ENCODE measurements at places on chromosomes 16 and 17.

- DNase-seq: no peak
Observed at GRCh38 chr16:51544851-51545467, 393.9 kb upstream of the SALL1 start.

DNA sequence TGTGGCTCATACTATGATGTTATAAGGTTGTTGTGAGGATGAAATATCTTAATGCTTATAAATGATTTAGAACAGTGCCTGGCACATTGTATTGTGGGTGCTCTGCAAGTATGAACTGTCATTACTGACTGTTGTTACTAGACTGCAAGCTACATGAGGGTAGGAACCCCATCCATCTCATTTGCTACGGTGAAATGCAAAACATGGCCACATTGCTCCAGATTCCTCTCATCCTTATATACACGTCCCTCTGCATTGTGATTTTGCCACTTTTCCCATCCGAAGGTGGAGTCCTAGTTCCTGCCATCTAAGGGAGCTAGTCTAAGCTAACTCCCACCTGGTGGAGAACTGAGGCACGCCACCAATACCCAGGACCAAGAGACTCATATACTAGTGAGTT lies 29.8 kb downstream of the HSBP1 start:
- no peak for DNase-seq

DNA sequence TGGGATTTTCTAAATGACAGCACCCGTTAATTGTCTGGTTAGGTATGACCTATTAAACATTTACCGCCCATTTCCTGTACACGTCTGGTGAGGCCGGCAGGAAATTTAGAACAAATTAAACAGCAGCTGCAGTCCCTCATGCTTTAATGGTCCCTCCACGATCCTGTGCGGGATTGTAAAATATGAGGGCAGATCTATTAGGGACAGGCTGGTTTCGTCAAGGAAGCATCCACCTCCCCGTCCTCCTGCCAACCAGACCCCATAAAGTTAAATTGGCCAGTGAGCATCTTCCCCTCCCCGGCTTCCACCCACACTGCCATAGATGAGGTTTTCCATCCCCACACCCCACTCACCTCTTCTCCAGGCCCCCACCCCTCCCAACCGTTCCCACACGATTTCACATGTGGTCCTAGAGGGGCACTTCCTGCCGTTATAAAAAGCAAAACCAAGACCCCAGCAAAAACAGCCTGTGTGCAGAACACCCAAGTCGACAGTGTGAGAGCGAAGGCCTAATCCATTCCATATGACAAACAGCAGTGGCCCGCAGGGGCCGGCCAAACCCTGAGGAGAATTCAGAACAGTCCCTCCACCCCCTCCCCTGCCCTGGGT lies 331.9 kb downstream of the FOXL1 start:
- DNase-seq: no peak

DNA sequence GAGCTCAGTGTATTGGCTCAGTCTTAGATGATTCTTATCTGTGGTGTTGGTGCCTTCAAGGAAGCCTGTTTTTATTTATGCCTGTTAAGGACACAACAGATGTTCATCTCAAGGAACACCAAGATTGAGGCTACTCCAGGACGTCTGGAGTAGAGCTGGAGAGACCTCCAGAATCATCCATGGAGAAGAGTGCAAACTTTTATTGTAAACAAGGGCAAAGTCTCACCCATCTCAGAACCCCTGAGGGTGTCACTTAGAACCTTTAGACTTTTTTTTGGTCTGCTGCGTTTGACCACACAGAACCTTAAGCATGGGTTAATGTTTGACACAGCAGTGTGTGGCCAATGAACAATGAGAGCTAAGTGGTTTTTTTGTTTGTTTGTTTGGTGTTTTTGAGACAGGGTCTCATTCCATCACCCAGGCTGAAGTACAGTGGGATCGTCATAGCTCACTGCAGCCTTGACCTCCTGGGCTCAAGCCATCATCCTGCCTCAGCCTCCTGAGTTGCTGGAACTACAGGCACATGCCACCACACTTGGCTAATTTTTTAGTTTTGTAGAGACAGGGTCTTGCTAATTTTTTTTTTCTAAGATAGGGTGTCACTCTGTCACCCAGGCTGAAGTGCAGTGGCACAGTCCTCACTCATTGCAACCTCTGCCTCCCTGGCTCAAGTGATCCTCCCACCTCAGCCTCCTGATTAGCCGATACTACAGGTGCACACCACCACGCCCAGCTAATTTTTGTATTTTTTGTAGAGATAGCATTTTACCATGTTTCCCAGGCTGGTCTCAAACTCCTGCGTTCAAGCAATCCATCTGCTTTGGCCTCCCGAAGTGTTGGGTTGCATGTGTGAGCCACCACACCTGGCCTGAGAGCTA lies 16.3 kb downstream of the SLC47A1 start:
- no peak for DNase-seq

GRCh38 chr17:31318298-31318801 lies 3.1 kb downstream of the EVI2A start:
- no peak for DNase-seq

- no peak for DNase-seq
Observed at GRCh38 chr17:10842658-10843057, 4.8 kb upstream of the PIRT start.

DNA sequence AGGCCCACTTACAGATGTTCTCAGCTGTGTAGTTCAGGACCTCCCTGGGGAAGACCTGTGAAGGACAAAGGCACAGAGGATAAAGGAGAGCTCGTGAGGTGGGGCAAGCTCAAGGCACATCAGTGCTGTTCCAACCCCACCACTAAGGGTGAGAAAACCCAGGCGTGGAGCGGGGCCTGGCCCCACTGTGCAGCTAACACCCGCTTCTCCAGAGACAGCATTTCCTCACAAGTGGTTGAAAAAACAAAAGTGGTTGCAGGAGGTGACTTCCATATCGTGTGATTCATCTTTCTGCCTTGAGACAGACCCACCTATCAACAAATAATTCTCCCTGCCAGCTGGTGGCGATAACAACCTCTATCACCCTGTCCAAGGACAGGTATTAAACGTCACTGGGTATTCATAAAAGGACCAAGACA lies 30.0 kb downstream of the SNN start:
- DNase-seq: peak; percentile 51

DNA sequence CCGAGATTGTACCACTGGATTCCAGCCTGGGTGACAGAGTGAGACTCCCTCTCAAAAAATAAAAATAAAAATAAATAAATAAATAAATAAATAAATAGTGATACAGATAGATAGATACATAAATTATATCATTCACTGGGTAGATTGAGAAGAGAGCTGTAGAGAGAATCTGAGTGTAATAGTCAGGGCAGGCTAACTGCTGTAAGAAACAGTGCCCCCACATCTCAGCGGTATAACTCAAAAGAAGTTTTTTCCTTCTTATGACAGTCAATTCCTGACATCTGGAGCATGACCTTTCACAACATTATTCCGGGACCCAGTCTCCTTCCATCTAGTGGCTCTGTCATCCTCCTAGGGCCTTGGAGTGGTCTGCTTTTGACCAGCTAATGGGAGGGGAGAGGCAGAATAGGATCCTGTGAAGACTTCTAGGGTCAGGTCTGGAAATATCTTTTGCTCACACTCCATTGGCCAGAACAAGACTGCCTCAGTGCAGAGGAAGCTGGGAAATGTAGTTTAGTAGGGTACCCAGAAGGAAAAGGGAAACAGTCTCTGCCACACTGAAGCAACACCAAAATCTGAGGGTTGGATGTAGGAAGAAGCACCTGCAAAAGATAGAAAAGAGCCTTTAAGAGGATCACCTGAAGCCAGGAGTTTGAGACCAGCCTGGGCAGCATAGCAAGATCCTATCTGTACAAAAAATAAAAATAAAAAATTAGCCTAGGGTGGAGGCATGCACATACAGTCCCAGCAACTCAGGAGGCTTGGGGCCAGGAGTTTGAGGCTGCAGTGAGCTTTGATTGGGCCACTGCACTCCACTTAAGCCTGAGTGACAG lies 3.0 kb upstream of the QPRT start:
- no peak for DNase-seq

GRCh38 chr17:79950306-79950705 lies 85.4 kb downstream of the TBC1D16 start:
- no peak for DNase-seq

DNA sequence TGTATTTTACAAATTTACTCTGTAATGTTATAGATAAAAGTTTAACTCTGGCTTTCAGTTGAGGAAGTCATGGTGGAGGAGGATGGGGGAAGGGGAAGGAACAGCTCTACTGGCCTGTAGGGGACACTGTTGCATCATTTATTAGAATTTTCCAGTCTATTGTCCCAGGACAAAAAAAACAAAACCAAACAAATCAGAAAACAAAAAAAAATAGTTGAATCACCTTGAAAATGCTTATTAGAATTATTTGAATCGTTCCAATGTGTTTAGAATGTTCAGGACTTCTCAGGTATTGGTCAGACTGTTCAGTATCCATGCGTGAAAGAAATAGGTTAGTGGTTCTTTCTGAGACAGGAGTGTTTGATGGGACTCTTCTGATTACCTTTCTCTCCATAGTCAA lies 242.0 kb downstream of the FTO start:
- peak; percentile 34 for DNase-seq

DNA sequence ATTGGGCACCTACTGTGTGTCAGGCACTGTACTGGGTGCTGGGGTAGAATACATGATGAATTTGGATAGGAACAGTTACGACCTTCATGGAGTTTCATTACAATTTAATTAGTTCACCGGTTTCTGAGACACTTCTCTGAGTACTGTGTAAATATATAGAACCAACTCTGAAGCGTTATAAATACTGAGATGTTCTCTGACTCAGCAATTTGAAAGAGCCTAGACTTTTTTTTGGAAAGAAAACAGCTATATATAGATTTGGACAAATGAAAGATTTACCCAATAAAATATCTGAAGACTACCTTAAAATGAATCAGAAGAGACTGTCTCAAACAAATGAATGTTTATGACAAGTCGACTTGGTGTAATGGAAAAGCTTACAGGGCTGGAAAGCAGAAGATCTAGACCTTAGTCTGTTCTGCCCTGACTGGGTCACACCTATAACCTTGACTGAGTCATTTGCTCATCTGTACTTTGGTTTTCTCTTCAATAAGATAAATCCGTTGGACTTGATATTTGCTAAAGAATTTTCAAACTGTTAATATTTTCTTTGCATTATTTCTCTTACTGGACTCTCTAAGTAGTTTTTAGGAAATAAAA lies 4.6 kb upstream of the GAN start:
- DNase-seq: no peak

DNA sequence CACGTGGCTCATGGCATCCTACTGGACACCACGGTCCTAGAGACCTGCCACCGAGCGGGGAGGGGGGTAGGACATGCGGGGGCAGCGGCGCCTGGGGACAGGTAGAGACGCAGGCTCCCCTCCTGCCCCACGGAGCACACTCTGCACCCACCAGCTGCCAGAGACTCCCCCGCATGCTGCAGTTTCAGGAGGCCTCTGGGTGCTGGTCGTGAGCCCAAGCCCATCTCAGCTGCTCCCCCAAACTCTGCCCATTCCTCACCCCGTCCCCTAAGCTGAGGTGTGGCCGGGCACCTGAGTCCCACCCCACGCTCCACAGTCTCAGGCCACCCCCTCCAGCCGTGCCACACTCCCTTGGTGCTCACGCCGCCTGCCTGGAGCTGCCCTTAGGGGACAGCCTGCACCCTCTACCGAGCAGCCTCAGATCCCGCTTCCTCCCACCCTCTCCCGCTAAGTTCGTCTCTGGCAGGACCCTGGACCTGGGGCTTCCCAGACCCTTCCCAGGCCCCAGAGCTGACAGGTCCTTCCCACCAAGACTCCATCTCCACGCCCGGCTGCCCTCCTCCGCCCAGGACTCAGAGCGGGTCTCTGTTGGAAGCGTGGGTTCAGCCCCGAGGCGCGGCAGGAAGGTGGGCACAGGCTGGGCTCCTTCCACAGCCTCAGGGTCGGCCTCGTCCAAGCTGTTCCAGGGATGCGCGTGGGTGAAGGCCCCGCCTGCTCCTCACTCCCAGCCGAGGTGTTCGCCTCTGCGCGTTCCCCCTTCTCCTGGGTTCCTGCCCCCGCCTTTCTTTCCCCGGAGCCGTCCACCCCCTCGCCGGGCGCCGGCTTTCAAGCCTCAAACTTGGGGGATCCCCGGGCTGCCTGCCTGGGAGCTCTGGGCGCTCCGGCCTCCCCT lies 1.3 kb downstream of the RAB40B start:
- DNase-seq: no peak

DNA sequence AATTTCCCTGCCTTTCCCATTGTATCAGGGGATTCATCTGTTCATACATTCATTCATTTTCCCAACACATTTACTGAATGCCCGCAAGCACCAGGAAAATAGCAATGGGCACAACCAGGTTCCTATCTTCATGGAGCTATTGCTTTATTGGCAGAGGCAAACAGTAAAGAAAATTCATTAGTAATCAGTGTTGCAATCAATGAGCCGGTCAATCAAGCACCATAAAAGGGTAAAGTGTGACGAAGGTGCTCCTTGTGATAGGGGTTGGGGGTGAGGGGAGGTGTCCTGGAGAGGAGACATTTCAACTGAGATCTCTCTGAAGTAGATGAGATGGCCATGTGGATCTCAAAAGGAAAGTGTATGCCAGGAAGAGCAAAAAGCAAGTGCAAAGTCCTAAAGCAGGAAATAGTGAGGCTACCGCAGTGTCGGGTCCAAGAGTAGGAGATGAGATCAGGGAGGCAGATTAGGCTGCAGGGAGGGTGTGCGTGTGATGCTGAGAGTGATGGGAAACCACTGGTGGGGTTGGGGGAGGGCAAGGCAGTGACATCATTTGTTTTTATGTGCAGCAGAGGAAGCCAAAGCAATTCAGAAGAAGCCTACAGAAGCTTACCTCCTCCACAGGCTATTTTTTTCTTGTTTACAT lies 28.4 kb downstream of the CDH13 start:
- DNase-seq: peak; percentile 96

GRCh38 chr17:7383742-7384488 lies 3.0 kb downstream of the TNK1 start:
- no peak for DNase-seq

DNA sequence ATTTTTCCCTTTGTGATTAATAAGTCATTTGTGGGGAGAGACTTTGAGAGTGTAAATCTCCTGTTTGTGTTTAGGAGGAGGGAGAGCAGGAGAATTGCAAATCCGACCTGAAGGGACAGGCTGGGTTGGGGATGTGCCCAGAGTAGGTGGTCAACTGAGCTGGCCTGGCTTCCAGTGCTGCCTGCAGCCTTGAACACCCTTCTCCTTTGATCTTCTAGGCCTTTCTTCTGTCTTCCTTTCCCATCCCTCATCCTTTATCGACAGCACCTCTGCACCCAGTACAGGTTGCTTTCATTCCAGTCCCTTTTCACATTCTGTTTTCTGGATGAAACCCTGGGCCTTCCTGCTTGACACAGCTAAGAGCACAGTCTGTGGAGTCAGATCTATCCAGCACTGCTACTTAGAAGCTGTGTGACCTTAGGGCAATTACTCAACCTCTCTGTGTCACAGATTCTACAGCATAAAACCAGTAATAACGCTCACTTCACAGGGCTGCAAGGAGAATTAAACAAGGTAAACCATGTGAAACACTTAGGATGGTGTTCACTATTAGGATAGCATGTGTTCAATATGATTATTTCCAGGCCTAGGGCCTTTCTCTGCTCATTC lies 1.0 kb upstream of the CSNK2A2 start:
- DNase-seq: no peak

Data from HT1080 (cell line).